ENCODE measurements at places on chromosomes 4 and X. TPM values are rescaled to one million over a fixed set of nuclear protein-coding genes. Genes with fewer than 3 reads are reported as not detected.

The DMRTC1 gene
- total RNA-seq, result not detected

The CSAG1 gene
- 82.0 TPM for total RNA-seq

The FAM156B gene
- 9.1 TPM for total RNA-seq

The TET2 gene
- total RNA-seq, result 5.4 TPM

The CLGN gene
- 0.21 TPM for total RNA-seq

All from SK-MEL-5 (cell line).